ENCODE measurements at places on chromosomes 6 and 20. TPM values are rescaled to one million over a fixed set of nuclear protein-coding genes. Genes with fewer than 3 reads are reported as not detected.

DNA sequence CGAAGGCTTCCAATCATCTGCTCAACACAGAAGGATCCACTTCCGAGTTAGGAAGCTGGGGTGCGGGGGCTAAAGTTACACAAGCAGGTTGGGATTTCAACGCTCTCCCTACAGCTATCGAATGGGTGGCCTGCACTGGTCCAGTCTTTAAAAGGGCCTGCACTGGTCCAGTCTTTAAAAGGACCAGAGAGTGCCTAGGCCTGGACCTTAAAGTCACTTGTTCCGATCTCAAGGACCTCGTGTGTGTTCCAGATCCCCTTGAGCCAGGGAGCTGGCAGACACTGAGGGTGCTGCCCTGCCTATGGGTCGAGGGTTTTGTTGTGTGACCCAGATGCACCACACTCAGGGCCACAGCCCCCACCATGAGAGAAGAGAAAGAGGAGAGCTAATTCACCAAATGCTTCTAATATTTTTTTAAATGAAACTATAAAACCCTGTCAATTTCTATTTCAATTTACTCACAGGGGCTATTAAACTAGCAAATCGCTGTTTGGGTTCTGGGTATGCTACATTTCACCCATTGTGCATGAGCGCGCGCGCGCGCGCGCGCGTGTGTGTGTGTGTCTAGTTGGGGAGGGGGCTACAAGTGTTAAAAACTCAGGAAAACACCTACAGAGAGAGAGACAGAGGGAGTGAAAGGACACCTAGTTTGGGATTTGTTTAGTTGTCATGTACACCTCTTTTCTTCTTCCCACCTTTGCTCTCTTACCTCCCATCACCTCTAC lies 7.5 kb downstream of the TFAP2B start:
- no peak for DNase-seq

DNA sequence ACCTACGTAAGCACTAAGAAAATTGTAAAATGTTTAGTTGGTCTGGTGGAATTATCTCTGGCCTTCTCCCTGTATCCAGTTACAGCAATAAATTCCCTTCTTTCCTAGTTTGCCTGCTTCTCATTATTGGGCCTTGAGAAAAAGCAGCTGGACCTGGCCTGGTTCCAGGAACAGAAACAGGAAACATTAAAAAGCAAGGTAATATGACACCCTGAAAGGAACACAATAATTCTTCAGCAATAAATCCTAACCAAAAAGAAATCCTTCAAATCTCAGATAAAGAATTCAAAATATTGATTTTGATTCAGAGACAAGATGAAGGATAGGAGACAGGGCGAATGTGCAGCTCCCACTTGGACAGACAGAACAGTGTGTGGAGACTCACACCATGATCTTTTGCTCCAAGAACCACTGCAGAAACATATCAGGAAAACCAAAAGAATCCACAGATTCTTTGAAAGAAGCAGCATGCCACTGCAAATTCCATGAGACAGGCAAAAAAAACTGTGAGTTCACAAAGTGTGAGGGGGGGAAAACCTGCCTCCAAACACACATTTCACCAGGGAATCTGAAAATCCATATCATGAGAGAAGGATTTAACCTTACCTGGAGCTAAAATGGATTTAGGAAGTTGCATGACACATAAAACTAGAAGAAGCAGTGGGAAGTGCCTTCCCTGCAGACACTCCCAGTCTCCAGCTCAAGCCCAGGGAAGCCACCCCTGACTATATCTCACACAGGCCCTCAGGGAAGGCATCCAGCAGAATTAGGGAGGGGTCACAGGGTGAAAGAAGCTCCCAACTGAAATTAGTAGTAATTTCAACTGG lies 28.9 kb downstream of the TREM1 start:
- no peak for DNase-seq

MOXD1 gene
- total RNA-seq = 1.6 TPM

DNA sequence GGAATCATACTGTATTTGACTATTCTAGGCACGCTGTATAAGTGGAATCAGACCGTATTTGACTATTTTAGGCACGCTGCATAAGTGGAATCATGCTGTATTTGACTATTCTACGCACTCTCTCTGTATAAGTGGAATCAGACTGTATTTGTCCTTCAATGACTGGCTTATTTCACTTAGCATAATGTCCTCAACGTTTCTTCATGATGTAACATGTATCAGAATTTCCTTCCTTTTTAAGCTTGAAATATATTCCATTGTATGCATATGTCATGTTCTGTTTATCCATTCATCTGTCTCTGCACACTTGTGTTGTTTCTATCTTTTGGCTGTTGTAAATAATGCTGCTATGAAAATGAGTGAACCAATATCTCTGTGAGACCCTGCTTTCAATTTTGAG lies 5.7 kb downstream of the CCDC170 start:
- DNase-seq = no peak

MICB gene
- total RNA-seq = 1.9 TPM

DNA sequence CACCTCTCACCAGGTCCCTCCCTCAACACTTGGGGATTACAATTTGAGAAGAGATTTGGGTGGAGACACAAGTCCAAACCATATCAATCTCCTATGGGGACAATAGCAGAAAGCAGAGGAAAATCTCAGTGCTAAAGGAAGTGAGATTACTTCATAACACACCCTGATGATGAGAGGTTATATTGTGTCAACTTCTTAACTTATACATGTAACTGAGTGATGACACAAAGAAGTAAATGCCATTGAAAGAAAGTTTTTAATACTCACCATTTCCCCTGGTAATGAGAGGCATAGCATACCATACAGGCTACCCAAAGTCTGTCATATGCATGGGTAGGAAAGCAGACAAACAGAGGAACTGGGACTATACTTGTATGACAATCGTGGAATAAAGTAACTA lies 137.2 kb downstream of the MMUT start:
- no peak for DNase-seq

HTR1B gene
- 0.11 TPM for total RNA-seq

DNA sequence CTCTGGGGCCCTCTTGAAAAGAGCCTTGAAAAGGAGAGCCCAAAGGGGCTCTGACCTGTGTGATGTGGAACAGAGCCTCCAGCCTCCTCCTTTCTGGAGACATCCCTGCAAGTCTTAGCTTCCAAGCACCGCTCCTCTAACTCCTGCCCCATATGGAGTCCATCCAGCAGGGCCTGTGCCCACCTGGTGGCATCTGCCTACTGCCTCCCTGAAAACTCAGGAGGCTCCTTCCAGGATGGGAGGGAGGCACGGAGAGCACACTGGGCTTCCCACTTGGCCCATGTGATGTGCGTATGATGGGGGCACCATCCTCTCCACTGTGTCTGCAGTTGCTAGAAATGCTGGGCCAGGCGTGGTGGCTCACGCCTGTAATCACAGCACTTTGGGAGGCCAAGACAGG lies 98.1 kb downstream of the SYNDIG1 start:
- DNase-seq = no peak

DNA sequence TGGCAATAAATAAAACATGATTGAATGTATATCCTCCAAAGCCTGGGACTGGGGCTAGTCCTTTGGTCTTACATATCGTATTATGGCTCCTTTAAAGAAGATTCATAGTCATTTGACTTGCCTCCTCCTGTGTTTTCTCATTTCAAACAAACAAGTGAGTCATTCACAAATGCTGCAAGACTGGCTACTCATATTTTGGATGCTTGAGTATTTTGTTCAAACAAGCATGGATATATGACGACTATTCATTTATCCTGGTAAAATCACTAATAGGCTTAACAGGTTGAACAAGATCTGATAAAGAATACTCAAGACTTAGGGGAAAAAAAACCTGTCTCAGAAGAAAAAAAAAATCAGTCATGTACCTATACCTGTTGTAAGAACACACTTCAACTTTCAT lies 111.1 kb upstream of the CCDC28A start:
- no peak for DNase-seq

SLC35B2 gene
- 23.2 TPM for total RNA-seq

- no peak for DNase-seq
These were observed 35.7 kb downstream of the TAF4 start for GRCh38 chr20:62029949-62030348.

GRCh38 chr20:50333812-50334211 lies 143.2 kb downstream of the CEBPB start:
- no peak for DNase-seq

ZBTB9 gene
- 4.5 TPM for total RNA-seq

MYO6 gene
- 7.0 TPM for total RNA-seq

C4B gene
- total RNA-seq = 92.4 TPM

DNA sequence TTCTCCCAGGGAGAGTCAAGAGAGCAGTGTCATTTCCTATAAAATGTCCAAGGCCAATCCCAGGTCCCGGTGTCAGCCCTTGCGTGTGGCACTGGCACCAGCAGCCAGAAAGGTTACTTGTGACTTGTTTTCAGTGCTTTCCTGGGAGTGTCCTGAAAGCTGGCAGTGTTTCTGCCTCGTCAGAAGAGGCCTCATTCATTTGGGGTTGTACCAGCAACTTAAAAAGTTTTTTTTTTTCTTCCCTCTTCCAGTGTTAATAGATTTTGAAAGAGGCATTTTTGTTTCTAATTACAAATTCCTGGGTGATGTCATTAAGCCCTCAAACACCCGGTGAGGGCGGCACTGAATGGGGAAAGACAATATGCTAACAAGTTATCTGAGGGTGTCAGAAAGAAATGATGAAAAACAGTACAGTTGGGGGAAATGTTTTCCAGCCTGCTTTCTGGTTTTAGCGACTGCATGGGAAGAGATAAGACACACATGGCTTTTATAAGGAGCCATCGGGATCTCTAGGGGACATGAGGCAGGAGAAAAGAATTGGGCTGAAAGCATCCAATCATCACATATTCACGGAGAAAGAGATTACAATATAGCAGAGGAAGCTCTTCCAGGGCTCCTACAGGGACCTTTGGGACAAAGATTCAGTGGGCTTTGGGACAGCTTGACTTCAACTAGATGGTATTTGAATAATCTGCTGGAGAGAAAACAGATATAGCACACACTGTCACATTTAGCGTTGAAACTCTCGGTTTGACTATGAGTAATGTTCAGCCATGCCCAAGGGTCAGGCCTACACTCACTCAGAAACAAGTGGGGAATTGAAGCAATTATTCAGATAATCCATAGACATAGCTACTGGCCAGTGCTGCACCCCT lies 153.0 kb downstream of the BCAS1 start:
- DNase-seq = no peak

- peak; percentile 49 for DNase-seq
These were observed 156.6 kb downstream of the NFATC2 start for GRCh38 chr20:51385646-51386530.

DNA sequence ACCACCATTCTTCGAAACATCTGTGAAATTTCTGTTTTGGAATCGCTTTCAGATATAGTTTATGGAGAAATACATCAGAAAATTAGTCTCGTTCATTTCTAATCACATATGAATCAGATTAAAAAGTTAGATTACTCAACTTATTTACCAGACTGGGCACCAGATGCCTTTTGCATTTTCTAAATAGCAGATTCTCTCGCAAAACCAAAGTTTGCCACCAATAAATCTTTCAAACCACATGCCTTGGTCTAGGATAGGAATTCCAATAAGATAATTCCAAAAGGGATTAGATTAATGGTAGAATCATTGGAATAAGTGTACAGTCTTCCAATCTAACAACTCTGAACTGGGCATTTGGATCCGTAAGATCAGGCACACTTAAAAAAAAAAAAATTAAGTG lies 160.4 kb upstream of the TAB2 start:
- no peak for DNase-seq

- DNase-seq = no peak
These were observed 88.1 kb upstream of the STMND1 start for GRCh38 chr6:17013701-17014100.

DNA sequence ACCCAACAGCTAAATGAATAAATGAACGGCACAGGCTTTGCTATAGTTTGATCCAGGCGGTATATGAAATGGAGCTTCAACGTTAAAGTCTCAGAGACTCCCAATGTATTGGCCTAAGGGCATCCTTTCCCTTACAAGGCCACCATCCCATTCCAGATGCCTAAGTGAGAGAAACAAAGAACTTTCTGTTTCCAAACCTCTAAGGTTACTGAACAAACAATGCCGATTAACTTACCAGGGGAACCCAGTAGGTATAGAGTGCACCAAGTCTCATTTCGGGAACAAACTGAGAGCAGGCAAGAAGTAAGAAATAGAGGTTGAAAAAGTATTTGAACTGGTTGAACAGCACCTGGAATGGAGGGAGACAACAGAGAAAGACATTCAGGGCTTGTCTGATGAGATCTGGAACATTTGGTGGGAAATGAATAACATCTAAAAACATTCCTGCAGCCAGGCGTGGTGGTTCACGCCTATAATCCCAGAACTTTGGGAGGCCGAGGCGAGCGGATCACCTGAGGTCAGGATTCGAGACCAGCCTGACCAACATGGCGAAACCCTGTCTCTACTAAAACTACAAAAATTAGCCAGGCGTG lies 42.5 kb downstream of the ATP9A start:
- DNase-seq = no peak

ARMH2 gene
- not detected for total RNA-seq

DNA sequence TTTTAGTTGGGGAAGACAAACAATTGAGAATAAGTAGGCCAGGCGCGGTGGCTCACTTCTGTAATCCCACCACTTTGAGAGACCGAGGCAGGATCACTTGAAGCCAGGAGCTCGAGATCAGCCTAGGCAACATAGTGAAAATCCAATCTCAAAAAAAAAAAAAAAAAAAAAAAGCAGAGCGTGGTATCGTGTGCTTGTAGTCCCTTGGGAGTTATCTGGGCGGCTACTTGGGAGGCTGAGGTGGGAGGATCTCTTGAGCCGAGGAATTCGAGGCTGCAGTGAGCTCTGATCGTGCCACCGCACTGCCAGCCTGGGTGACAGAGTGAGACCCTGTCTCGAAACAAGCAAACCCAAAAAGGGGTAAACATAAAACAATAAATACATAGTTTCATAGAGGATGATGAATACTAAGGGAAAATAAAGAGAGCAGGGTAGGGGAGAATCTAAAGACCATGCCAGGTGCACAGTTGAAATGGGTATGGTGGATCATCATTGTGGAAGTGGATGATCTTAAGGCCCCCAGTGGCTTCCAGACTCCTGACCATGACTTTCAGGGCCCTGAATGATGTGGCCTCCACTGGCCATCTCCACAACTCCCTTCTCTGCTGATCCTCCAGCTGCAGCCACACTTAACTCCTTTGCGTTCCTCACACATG lies 947 bp downstream of the POFUT1 start:
- no peak for DNase-seq

- DNase-seq = no peak
These were observed 318.4 kb upstream of the MOCS1 start for GRCh38 chr6:40252531-40253258.

DNA sequence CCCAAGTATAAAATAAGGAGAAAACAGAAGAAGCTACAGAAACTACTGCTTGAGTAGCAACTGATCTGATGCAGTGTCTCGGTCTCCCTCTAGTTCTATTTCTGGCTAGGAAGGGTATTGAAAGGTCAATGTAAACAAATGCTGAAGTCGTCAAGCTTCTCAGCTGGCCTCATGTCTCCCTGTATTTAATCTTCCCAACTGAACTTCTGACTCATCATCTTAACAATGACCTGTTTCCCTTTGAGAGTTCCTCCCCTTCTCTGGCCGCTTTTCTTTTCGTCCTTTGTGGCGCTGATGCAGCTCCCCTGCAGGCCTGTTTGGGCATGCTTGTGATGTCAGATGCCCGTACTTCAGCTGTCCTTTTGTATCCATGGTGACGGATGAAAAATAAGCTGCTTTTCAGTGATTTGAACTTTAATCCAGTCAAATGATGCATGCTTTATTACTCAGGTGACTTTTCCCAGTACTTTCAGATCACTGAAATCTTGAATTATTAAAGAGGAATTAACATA lies 7.8 kb upstream of the LCA5 start:
- DNase-seq = peak; percentile 83
